ENCODE measurements at places on chromosomes 13 and 19. TPM values are rescaled to one million over a fixed set of nuclear protein-coding genes. Genes with fewer than 3 reads are reported as not detected.
A peak's percentile ranks its signal among the peaks of the same experiment; 100 is the strongest.

GRCh38 chr19:34165295-34165738, 7.0 kb upstream of the LSM14A start:
- DNase-seq: no peak

DNA sequence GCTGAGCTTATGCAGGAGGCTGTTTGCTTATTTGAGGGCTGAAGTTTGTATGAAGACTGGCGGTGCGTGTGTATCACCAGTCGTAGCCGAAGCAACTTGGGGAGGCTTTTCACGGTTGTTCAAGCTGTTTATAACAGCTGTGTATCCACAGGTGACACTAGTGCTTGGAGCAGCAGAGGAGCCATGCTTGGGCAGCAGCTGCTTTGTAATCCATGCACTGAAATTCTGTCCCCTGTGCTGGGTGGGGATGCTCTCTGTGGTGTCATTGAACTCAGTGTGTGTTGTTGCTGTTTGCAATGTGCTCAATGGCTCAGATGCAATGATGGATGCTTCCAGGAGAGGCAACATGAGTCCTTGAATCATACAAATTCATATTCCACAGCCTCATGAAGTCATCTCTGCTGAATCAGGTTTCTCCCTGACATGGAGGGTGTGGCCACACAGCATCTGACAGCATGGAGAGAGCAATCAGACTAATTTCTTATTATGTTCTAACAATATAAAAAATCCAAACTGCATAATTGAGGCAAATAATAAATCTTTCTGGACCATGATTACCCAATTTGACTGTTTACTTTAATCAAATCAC, 18.8 kb upstream of the GTF3A start:
- DNase-seq: no peak

DNA sequence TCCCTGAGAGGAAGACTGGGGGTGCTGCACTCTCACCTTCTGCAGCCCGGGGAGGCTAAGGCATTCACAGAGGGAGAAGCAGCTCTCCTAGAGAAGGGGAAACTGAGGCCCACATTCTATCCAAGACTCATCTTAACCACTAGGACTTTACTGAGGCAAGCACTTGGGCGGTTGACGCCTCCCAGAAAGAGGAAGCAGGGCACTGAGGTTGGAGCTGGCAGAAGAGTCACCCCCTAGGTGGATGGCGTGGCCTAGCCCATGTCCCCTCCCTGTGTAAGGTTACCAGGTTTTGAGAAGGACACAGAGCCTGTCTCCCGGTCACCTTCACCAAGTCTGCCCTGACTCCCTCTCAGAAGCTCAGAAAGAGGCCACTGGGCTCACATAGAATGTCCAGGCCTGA, 2.7 kb downstream of the S1PR2 start:
- DNase-seq: no peak

DNA sequence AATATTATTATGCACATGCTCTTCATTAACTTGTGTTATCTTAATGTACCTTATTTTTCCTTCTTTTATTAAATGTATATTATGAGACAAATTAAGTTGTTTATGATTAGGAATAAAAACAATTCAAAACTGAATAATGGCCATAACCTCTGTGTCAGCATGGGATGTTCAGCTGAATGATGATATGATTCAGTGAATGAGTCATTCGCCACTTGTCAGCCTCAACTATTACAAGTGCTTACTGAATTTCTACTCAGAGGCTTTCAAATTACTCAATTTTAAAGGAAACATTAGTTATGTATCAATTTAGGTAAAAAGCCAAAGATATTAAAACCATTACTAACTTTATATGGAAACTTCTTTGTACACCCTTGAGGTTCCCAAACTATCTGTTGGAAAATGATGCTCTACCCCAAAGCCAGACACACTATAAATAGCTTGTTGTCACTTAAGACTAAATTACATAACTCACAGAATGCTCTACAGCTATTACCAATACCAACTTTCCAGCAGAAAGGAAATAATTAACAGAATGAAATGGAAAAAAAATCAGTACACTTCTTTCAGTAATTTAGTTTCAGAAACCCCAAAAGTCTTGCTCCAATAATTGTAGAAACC, 14.4 kb downstream of the LIG4 start:
- DNase-seq: peak; percentile 56

GRCh38 chr13:85243831-85244230, 555.4 kb downstream of the SLITRK6 start:
- DNase-seq: no peak

- DNase-seq: no peak
These were observed 695 bp downstream of the TICAM1 start for GRCh38 chr19:4830768-4831265.

- DNase-seq: no peak
These were observed 238.5 kb upstream of the TMTC4 start for GRCh38 chr13:100913143-100913542.

GRCh38 chr13:85434927-85435326, 364.3 kb downstream of the SLITRK6 start:
- DNase-seq: no peak

GRCh38 chr19:21587117-21587461, 81.7 kb downstream of the ZNF429 start:
- DNase-seq: no peak

- peak; percentile 92 for DNase-seq
These were observed 88.9 kb upstream of the RNF113B start for GRCh38 chr13:98265692-98266551.

DNA sequence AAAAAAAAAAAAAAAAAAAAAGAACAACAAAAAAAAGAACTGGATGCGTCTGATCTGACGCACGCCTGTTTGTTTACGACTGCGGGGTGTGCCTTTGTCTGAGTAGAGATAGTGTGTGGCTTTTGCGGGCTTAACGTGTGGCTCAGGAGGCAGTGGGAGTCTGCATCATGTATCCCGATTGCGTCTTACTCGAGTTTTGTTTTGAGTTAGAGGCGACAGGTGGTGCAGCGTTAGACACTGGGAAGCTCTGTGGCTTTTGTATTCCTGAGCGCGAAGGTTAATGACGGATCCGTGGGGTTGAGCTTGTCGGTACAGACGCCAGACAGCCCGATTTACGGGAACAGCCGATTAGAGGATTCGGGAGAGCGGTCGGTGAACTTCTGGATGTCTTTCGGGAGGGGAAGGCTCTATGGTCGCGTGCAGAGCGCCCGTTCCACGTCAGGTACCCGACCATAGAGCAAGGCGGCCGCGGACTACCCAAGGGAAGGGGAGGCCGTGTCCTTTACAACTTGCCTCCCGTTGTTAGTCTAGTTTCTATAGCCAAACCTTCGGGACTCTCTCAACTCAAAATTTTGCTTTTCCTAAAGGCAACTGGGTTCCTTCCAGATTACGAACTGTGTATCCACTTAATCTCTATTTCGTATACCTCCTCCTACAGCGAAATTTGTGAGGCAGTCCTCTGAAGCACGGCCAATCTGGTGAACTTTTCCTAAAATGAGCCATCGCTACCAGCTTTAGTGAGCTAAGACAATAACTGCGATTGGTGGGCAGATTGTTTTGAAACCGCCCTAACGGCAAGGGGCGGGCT, 926 bp upstream of the HNRNPUL1 start:
- DNase-seq: peak; percentile 39

DNA sequence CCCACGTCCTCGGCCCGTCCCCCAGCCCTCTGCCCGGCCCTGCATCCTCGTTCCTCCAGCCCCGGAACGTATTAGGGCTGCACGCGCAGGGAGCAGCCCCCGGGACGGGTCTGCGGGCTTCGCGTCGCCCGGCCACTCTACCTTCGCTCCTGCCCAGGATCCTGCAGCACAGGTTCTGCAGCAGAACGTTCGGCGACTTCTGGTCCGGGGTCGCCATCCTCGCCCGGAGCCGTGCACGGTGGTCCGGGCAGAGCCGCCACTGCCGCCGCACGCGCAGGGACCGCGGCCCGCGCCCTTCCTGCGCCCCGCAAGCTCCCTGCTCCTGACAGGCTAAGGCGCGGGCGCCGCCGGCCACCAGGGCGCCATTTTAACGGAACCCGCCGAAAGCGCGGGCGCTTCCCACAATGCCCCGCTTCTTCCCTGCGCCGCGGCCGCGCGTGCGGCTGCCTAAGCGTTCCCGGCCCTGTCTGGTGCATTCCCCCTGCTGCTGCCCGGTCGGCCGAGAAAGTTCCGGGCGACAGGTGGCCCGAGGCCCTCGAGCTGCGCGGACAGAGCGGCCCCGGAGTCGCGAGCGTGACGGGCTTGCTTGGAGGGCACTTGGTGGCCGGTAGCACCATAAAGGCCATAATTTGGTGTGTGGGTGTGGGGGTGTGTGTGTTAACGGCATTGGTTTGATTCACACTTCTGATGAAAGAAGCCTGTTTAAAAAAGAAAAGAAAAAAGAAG, at the start of gene TUBGCP3:
TSS of gene TUBGCP3 (minus strand) at position 390 of the 726 bp plus-strand sequence. CDS start at position 217, 173 bp downstream.
- DNase-seq: peak; percentile 54

DNA sequence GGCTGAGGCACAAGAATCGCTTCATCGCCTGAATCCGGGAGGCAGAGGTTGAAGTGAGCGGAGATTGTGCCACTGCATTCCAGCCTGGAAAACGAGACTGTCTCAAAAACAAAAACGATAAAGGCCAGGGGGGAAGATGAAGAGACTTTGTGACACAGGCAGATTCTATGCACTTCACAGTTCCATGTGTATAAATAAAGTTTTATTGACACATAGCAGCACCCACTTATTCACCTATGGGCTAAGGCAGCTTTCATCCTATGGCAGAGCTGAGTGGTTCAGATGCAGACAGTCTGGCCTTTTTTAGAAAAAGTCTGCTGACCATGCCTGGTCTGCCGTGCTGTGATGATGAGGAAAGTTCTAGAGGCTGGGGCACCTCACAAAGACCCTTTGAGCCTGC, 5.6 kb downstream of the LMNB2 start:
- no peak for DNase-seq

- no peak for DNase-seq
These were observed 264.4 kb downstream of the UQCRFS1 start for GRCh38 chr19:28948566-28948965.

GRCh38 chr19:24033301-24033962, 53.6 kb upstream of the ZNF254 start:
- peak; percentile 81 for DNase-seq

DNA sequence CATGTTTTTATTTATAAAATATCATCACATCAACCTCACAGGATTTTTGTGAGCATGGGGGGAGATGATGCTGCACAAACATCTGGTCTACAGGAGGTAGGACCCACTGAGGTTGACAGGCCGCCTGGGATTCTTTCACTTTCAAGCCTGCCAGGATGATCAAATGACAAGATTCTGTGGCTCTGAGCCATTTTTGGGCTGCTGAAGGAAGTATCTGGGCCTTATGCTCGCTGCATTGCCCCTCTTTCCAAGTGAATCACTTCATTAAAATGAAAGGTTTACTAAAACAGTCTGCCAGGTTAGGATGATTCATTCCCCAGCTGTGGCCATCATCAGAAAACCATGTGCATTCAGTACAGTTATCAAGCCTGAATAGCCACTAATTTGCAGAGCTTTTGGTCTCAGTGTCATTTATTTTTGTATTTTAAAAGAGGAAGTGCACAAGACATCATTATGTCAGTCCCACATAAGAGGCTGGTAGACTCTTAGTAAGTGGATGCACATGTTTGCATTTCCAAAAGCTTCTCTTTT, 34.4 kb downstream of the STARD13 start:
- DNase-seq: peak; percentile 93

DNA sequence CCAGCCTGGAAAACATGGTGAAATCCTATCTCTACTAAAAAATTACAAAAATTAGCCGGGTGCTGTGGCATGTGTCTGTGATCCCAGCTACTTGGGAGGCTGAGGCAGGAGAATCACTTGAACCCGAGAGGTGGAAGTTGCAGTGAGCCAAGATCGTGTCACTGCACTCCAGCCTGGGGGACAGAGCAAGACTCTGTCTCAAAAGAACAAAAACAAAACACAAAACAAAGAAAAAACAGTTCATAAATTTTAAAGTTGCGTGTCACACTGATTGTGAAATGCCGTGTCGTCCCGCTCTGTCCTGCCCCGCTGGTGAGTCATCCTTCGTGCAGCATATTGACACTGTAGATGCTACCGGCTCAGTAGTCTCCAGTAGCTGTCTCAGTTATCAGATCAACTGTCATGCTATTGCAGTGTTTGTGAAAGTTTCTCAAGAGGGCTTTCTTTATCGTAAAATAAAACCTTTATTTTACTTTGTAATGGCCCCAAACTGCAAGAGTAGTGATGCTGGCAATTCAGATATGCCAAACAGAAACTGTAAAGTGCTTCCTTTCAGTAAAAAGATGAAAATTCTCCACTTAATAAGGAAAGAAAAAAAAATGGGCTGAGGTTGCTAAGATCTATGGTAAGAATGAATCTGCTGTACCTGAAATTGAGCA, 36.4 kb upstream of the IGFL1 start:
- peak; percentile 62 for DNase-seq

Gene ATP4A
- not detected for total RNA-seq

Gene NOVA2
- total RNA-seq: not detected

Gene ZNF578
- 6.5 TPM for total RNA-seq

Gene RAB3A
- total RNA-seq: 0.80 TPM

Gene BORA
- total RNA-seq: 6.9 TPM

Gene FREM2
- total RNA-seq: 2.4 TPM

Measured in renal cortical epithelial cell (primary cell).